ENCODE measurements at places on chromosomes 5 and 9.

GRCh38 chr9:4866239-4866969 is 73.7 kb downstream of the RCL1 start:
- no peak for DNase-seq

GRCh38 chr9:4382722-4383317 is 83.0 kb upstream of the GLIS3 start:
- no peak for DNase-seq

GRCh38 chr5:172562443-172562842 is 78.6 kb upstream of the NEURL1B start:
- no peak for DNase-seq

GRCh38 chr5:147170603-147171002 is 64.2 kb upstream of the STK32A start:
- DNase-seq, result no peak

Measured in stimulated activated CD4-positive, alpha-beta T cell treated with anti-CD3 and anti-CD28 coated beads, TNF-alpha, amount 100 ng/mL, for 1 hour (primary cell).